ENCODE measurements at places on chromosomes 3 and 15.
A peak's percentile ranks its signal among the peaks of the same experiment; 100 is the strongest.

- H3K4me1 ChIP-seq, result peaks cover 8% of the 10 kb centered on the region
- DNase-seq, result no peak
- no peaks in the 10 kb centered on the region for H3K36me3 ChIP-seq
- no peak overlapping the region for H3K4me3 ChIP-seq
- H3K27ac ChIP-seq, result peak overlapping the region; percentile 82
Measured at GRCh38 chr3:30354972-30355371, 251.4 kb upstream of the TGFBR2 start.

GRCh38 chr3:184652465-184652864, 59.4 kb downstream of the MAGEF1 start:
- no peak for DNase-seq
- no peaks in the 10 kb centered on the region for H3K36me3 ChIP-seq
- H3K27me3 ChIP-seq, result no peaks in the 10 kb centered on the region
- no peak overlapping the region for H3K27ac ChIP-seq
- no peak overlapping the region for H3K4me3 ChIP-seq
- no peaks in the 10 kb centered on the region for H3K4me1 ChIP-seq

DNA sequence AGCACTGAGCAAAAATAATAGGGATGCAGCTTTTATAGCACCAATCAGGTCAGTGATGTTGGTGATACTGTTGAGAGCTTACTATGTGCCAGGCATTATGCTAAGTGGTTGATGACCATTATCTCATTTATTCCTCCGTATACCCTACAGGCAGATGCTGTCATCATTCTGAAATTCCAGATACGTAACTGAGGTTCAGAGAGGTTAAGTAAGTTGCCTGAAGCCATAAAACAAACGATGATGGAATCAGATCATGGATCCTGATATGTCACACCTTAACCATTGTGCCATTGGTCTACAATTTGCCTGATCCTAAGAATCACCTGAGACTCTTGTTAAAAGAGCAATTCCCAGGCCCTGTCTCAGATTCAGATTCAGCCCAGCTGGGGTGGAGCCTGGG, 49.5 kb downstream of the ST6GAL1 start:
- no peaks in the 10 kb centered on the region for H3K27me3 ChIP-seq
- DNase-seq, result no peak
- no peaks in the 10 kb centered on the region for H3K36me3 ChIP-seq
- H3K27ac ChIP-seq, result no peak overlapping the region
- peaks cover 3% of the 10 kb centered on the region for H3K4me1 ChIP-seq

- H3K27ac ChIP-seq, result no peak overlapping the region
- H3K36me3 ChIP-seq, result no peaks in the 10 kb centered on the region
- no peak overlapping the region for H3K4me3 ChIP-seq
- no peaks in the 10 kb centered on the region for H3K4me1 ChIP-seq
- DNase-seq, result no peak
Measured at GRCh38 chr3:147943265-147943945, 534.2 kb downstream of the ZIC1 start.

- peaks cover 3% of the 10 kb centered on the region for H3K4me1 ChIP-seq
- no peak for DNase-seq
- no peak overlapping the region for H3K27ac ChIP-seq
- no peaks in the 10 kb centered on the region for H3K27me3 ChIP-seq
- no peak overlapping the region for H3K4me3 ChIP-seq
Measured at GRCh38 chr3:72427624-72428023, 420.6 kb downstream of the SHQ1 start.

GRCh38 chr3:141411251-141411771, 43.0 kb downstream of the ZBTB38 start:
- peak overlapping the region; percentile 97 for H3K27ac ChIP-seq
- peaks cover 4% of the 10 kb centered on the region for H3K4me1 ChIP-seq
- DNase-seq, result no peak
- no peaks in the 10 kb centered on the region for H3K36me3 ChIP-seq
- H3K4me3 ChIP-seq, result no peak overlapping the region

- no peak overlapping the region for H3K4me3 ChIP-seq
- H3K27me3 ChIP-seq, result no peaks in the 10 kb centered on the region
- no peaks in the 10 kb centered on the region for H3K36me3 ChIP-seq
- DNase-seq, result no peak
- peaks cover 2% of the 10 kb centered on the region for H3K4me1 ChIP-seq
Measured at GRCh38 chr15:69755551-69756310, 303.1 kb downstream of the RPLP1 start.

DNA sequence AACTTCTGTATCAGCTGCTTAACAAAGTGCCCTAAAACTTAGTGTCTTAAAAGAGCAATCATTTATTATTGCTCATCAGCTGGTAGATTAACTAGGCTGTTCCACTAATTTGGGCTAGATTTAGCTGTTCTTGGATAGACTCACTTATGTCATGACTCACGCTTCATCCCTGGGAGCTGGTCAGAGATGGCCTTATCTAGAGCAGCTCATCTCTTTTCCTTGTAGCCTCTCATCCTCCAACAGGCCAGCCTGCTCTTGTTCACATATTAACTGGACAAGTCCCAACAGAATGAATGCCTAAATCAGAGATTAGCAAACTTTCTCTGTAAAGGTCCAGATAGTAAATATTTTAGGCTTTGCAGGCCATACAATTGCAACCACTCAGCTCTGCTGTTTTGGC, 66.9 kb upstream of the PLAAT1 start:
- no peak overlapping the region for H3K4me3 ChIP-seq
- no peaks in the 10 kb centered on the region for H3K4me1 ChIP-seq
- H3K27me3 ChIP-seq, result no peaks in the 10 kb centered on the region

GRCh38 chr15:98875309-98875708, 132.3 kb downstream of the PGPEP1L start:
- H3K4me3 ChIP-seq, result no peak overlapping the region
- no peak for DNase-seq
- no peaks in the 10 kb centered on the region for H3K36me3 ChIP-seq

DNA sequence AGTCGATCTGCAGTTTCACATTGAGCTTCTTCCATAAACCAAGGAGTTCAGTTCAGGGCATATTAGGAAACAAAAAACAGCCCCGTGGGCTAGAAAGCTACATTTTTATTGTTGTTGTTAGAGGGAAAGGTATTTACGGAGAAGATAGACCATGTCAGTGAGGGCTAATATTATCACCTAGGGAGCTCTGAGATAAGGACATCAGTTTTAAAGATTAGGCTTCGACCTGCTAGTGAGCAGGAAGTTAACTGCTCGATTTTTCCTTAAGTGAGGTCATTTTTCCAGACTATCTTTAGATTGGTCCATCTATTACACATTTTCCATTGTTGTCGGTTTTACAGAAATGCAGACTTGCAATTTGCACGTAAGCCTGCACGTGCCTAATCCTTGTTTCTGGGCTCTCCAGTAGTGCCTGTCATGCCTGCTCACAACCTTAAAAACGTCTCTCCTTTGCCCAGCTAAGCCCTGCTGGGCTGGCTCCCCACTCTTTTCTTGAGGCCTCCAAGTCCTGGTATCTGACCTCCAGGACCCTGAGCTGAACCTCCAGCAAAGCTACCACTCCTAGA, 72.6 kb downstream of the MTHFS start:
- H3K4me1 ChIP-seq, result no peaks in the 10 kb centered on the region
- H3K36me3 ChIP-seq, result no peaks in the 10 kb centered on the region
- H3K4me3 ChIP-seq, result no peak overlapping the region
- no peak overlapping the region for H3K27ac ChIP-seq

- no peak overlapping the region for H3K27ac ChIP-seq
- no peaks in the 10 kb centered on the region for H3K4me1 ChIP-seq
- H3K36me3 ChIP-seq, result no peaks in the 10 kb centered on the region
- peaks cover 2% of the 10 kb centered on the region for H3K27me3 ChIP-seq
Measured at GRCh38 chr3:159669766-159670165, 318.9 kb upstream of the IL12A start.

- no peaks in the 10 kb centered on the region for H3K27me3 ChIP-seq
- peaks cover 5% of the 10 kb centered on the region for H3K4me1 ChIP-seq
- H3K36me3 ChIP-seq, result no peaks in the 10 kb centered on the region
- DNase-seq, result no peak
Measured at GRCh38 chr3:37114251-37115145, 59.9 kb downstream of the LRRFIP2 start.

- H3K27ac ChIP-seq, result no peak overlapping the region
- H3K4me1 ChIP-seq, result no peaks in the 10 kb centered on the region
- no peak overlapping the region for H3K4me3 ChIP-seq
Measured at GRCh38 chr3:131794766-131795388, 239.9 kb downstream of the CPNE4 start.

Data from aorta (tissue), 5 donors.